Dermis microvascular lymphatic vessel endothelial cell (primary cell): ENCODE measurements at places on chromosomes 1 and 21. TPM values are rescaled to one million over a fixed set of nuclear protein-coding genes. Genes with fewer than 3 reads are reported as not detected.

The NBPF20 gene
- 1.8 and 2.0 TPM in 2 replicates for total RNA-seq

The CADM3 gene
- not detected in 2 replicates for total RNA-seq

The EMC1 gene
- 38.1 and 41.6 TPM in 2 replicates for total RNA-seq

The CFHR1 gene
- total RNA-seq = not detected in 2 replicates

The ALPL gene
- under 0.01 and 0.26 TPM in 2 replicates for total RNA-seq

The TIAM1 gene
- total RNA-seq = 0.38 and 0.64 TPM in 2 replicates

The FAM76A gene
- total RNA-seq = 6.2 and 9.7 TPM in 2 replicates

The IFNLR1 gene
- under 0.01 TPM in 1 of 2 replicates, not detected in the other for total RNA-seq

The LCE1A gene
- total RNA-seq = not detected in 2 replicates

The TNFSF4 gene
- 2.0 and 3.6 TPM in 2 replicates for total RNA-seq

The NBPF26 gene
- 4.0 and 4.4 TPM in 2 replicates for total RNA-seq

The FLG2 gene
- not detected in 2 replicates for total RNA-seq

The MYBPH gene
- total RNA-seq = not detected in 2 replicates
